Neuronal stem cell (in vitro differentiated cells): ENCODE measurements at places on chromosomes 7 and 10.

GRCh38 chr7:50710441-50711154 lies 72.1 kb downstream of the GRB10 start:
- no peak for DNase-seq
- no peak overlapping the region for H3K4me3 ChIP-seq
- H3K4me1 ChIP-seq: peaks cover 4% of the 10 kb centered on the region
- H3K36me3 ChIP-seq: peaks cover 23% of the 10 kb centered on the region
- H3K27ac ChIP-seq: no peak overlapping the region

DNA sequence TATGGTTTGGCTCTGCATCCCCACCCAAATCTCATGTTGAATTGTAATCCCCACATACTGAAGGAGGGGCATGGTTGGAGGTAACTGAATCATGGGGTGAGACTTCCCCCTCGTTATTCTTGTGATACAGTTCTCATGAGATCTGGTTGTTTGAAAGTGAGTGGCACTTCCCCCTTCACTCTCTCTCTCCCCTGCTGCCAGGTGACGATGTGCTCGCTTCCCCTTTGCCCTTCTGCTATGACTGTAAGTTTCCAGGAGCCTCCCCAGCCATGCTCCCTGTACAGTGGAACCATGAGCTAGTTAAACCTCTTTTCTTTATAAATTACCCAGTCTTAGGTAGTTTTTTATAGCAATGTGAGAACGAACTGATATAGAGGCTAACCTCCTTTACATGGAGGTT lies 16.6 kb downstream of the PLPP4 start:
- H3K4me1 ChIP-seq: peaks cover 2% of the 10 kb centered on the region
- H3K27ac ChIP-seq: no peak overlapping the region
- no peaks in the 10 kb centered on the region for H3K27me3 ChIP-seq
- no peak overlapping the region for H3K4me3 ChIP-seq
- no peaks in the 10 kb centered on the region for H3K36me3 ChIP-seq
- no peak for DNase-seq

GRCh38 chr10:73871295-73872189 lies 2.8 kb downstream of the CAMK2G start:
- no peak for DNase-seq
- peaks cover 8% of the 10 kb centered on the region for H3K4me1 ChIP-seq
- H3K4me3 ChIP-seq: no peak overlapping the region
- H3K36me3 ChIP-seq: peaks cover 21% of the 10 kb centered on the region
- peaks cover 11% of the 10 kb centered on the region for H3K27me3 ChIP-seq

DNA sequence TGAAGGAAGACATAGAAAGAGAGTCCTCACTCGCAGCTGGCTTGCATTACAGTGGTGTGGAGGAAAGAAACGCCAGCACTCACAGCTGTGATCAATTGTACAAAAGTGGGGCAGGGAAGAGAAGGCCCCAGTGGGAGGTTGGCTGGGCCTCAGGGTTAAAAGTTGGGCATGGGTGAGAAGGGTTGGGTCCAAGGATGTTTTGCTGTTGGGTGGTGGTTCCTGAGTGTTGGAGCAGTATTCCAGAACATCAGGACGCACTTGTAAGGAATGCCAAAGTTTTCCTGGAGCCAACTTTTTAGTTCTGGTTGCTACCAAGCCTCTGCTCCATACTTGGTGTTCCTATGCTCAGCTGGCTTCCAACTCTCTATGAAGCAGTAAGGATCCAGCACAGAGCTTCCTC lies 55.4 kb upstream of the MKRN1 start:
- no peak overlapping the region for H3K4me3 ChIP-seq
- H3K4me1 ChIP-seq: no peaks in the 10 kb centered on the region
- no peak for DNase-seq
- no peaks in the 10 kb centered on the region for H3K27me3 ChIP-seq
